Common myeloid progenitor, CD34-positive (primary cell): ENCODE measurements at places on chromosomes 4 and X.

DNA sequence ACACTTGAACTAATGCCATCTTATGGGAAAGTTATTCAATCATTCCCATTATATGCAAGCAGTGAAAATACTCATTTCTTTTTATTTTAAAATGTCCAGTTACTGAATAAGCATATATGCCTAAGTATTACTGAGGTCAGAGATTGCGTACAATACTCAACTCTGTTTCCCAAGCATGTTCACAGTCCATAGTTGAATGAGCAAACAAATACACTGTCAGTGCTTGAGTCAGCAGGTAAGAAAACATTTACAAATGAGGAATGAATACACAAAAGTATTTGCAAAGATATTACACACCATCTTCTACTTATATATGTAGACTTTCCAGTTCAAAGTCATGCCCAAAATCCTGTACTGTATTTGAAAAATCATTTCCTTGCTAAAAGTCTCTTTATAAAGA lies 74.1 kb downstream of the TSPAN5 start:
- no peak for DNase-seq

DNA sequence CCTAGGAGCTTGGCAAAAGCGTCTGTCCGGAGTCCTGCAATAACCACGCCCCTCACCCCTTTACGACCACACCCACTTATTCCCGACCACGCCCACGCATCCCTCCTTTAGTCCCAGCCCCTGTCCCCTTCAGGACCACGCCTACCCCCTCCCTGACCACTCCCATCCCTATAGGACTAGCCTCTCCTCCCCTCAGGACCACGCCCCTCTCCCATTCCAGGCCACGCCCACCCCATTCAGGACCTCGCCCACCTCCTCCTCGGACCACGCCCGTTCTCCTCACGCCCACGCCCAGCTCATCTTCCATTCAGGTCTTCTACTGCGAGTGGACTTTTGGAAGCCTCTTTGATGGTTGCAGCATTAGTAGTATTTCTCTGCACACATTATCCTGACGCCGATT lies 131.2 kb upstream of the STX18 start:
- no peak for DNase-seq

DNA sequence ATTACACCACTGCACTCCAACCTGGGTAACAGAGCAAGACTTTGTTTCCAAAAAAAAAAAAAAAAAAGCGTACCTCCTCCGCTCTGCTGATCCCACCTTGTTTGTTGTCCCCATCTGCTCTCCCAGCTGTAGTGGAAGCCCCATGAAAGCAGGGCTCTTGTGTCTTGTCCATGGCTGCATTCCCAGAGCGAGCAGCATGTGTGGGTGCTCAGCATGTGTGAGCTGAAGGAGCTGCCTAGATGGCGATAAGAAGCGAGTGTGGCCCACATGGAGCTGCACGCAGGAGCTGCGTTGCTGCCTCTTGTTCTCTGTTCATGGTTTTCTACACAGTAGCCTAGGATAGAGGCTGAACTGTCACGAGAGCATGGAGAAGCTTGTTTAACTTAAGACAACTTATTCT lies 12.4 kb downstream of the NSD2 start:
- DNase-seq, result no peak

GRCh38 chr4:97386969-97387368 lies 756.3 kb downstream of the STPG2 start:
- DNase-seq, result no peak

DNA sequence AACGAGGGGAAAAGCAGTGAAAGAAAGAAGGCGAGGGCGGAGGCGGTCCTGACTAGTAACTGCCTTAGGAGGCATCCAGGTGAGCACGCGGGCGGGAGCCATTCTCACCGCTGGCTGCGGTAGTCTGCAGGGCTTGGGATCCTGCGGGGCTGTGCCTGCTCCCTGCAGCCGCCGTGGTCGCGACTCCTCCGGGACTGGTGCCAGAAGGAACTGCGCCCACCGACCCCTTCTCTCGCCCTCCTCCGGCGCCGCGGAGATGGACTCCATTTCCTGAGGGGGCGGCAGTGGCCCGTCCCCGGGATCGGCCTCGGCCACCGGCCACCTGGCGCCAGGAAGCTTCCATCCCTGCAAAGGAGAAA lies 543 bp downstream of the NFXL1 start:
- no peak for DNase-seq

GRCh38 chrX:17923546-17923945 lies 62.4 kb upstream of the RAI2 start:
- no peak for DNase-seq

DNA sequence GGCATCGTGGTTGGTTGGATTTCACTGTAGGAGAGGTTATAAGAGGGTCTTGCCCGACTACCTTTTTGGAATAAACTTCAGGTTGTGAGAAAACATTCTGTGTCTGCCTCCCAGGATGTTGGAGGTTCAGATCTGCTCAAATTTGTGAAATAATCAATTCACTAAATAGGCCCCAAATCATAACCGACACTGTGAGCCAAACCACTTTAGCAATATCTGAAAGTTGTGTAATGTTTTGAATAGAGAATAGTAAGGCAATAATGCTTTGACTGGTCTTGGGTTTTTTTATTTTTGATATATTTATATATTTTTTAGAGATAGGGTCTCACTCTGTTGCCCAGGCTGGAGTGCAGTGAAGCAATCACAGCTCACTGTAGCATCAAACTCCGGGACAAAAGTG lies 131.2 kb downstream of the GLRA3 start:
- DNase-seq, result no peak

- DNase-seq, result no peak
Measured at GRCh38 chr4:6608758-6609414, 31.6 kb upstream of the MRFAP1 start.

GRCh38 chr4:85963231-85963630 lies 396.6 kb downstream of the MAPK10 start:
- no peak for DNase-seq

- DNase-seq, result no peak
Measured at GRCh38 chr4:18932730-18933339, 911.3 kb upstream of the LCORL start.

DNA sequence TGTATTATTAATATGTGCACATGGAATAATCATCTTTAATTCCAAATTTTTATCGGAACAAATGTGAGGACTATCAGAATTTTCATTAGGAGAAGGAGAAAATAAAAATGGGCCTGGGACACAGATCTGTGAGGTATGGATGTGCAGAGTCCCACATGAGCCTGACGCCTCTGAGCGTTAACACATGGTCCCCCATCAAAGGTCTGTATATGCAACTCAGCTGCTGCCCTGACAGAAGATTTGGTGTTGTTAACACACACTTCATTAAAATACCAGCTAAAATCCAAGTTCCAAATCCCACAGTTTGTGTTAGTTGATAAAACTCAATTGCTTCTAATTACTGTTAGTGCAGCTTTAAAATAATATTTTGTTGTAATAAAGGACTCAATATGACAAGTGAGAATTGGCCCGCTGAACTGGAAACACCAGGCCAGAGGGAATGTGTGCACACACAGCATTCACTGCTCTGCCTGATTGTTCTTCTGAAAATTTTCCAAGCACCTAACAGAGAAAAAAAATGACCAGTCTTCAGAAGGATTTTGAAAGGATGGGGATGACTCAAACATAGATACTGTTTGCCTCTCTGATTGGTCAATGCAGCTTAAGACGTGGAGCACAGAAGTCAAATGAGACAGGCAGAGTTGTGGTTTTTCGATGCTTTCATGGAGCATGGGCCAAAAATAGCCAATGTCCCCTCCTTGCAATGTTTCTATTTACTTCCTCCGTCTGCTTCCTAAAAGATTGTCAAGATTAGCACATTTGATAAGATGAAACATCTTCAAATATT lies 266.6 kb downstream of the NKX6-1 start:
- no peak for DNase-seq

GRCh38 chr4:27886120-27886519 lies 1025.5 kb downstream of the STIM2 start:
- DNase-seq, result no peak

GRCh38 chr4:152613841-152614721 lies 65.7 kb downstream of the TMEM154 start:
- DNase-seq, result no peak

DNA sequence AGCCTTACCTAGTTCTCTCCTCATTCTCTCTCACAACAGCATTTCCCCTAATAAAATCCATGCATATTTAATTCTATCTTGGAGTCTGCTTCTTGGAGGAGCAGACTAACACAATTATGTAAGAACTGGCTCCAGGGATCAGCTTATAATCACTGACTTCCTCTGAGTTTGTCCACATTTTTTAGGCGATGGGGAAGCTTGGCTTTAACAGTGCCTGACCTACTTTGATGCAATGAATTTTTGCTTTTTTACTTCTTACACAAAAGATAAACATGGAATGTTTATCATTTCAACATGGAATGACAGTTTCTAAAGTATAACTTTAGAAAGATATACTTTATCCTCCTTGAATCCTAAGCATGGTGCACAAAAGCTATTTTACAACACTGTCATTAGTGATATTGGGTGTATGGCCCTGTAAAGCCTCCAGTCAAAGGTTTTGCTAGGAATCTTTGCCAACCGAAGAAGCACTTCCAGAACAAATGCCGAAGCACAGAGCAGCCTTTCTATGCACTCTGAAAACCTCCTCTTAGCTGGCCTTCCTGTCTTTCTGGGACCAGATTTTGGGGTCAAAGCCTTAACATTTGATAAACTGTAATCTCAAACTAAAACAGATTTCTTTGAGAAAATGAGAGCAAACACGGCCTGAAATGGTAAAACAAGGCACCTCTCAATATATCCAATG lies 736 bp downstream of the BDH2 start:
- no peak for DNase-seq

GRCh38 chr4:69831646-69832325 lies 28.2 kb downstream of the SULT1E1 start:
- DNase-seq, result peak; percentile 92

GRCh38 chr4:7442574-7443162 lies 7.9 kb upstream of the PSAPL1 start:
- peak; percentile 3 for DNase-seq

GRCh38 chr4:74950200-74950599 lies 17.3 kb downstream of the PARM1 start:
- no peak for DNase-seq

- no peak for DNase-seq
Measured at GRCh38 chr4:67250131-67250896, 295.0 kb downstream of the CENPC start.
